ENCODE measurements at places on chromosomes 13 and 19.

DNA sequence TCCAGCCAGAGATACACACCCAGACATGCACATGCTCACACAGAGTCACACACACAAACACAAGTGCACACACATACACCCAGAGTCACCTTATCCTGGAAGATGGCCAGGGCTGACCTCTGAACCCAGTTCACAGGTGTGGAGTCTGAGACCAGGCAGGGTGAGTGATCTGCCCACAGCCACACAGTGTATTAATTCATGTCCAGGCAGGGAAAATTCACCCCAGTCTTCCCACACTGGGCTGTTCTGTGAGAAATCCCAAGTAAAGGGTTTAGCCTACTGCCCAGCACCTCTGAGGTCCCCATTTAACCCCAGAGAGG is 2.0 kb downstream of the POU2F2 start:
- DNase-seq: no peak

- DNase-seq: peak; percentile 6
Measured at GRCh38 chr19:45781214-45782161, 802 bp downstream of the DMPK start.

DNA sequence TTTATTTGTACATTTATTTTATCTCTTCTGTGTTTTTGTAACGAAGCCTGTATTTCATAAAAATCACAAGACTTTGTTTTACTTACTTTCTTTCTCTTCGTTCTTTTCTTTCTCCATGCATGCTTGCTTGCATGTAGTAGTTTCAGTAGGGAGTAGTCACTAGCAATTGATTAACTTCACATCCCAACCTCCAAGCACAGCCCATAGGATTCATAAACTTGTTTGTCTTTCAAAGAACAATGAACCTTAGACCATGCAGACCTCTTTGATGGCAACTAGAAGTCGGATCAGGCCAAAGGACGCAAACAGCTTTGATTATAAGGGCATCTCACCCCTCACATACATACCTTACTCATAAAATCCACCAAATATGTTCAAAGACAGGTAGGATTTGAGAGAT is 3.1 kb upstream of the PRR20A start:
- DNase-seq: no peak

- no peak for DNase-seq
Measured at GRCh38 chr19:15885919-15886318, 12.0 kb downstream of the CYP4F2 start.

DNA sequence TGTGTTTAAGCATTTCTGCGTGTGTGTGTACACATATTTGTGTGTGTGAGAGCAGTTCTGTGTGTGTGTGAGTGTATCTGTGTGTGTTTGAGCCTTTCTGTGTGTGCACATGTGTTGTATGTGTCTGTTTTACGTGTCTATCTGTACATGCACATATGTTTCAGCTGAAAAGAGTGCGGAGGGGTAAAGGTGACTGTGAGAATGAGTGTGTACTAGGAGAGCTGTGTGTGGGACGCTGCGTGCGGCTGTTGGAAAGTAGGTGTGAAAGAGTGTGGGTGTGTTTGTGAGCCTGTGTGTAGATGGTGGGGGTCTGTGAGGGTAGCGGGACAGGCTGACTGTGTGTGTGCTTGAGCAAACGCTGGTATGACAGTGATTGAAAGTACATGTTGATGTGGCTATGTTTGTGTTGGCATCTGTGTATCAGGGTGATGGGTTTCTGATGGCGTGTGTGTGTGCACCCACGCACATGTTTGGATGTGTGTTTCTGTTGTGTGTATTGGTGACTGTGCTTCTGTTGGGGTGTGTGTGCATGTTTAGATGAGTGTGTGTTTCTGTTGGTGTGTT is 7.5 kb upstream of the TPM4 start:
- DNase-seq: no peak

- DNase-seq: no peak
Measured at GRCh38 chr13:79190932-79191331, 215.1 kb downstream of the RBM26 start.

- DNase-seq: no peak
Measured at GRCh38 chr19:46533621-46534081, 38.0 kb upstream of the PNMA8B start.

DNA sequence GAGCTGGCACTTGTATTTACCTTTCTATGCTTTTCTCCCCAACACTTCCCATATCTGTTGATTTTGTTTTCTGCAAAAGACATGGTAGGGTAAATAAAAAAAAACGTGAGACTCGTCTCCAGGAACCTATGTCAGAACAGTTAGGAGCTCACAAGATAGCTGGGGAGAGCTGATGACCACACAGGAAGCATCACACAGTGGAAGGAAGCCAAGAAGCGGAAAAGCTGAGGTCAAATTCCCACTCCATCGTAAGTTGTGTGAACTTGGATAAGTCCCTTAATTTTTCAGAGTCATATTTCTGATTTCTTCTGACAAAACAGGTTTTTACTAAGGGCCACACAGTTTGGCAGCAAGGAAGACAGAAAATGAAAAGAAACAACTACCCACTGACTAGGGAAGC is 199.6 kb downstream of the KLF5 start:
- DNase-seq: no peak

DNA sequence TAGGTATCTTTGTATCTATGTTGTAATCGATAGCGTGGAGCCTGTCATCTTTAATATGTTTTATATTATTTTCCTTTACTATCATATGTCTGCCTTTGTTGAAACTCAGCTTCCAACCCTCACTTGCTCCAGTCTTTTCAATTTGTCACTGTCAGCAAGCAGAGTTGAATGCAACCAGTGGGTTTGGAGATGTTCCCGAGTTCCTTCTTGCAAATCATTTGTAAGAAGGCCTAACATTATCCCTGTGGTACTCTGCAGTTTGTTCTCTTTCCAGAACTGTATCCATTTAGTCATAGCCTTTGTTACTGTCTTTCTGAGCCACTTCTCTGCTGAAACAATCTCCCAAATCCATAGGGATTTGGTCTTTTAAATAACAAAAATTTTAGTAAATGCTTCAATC is 41.8 kb downstream of the RNASEH2B start:
- no peak for DNase-seq

- DNase-seq: no peak
Measured at GRCh38 chr19:58091251-58091995, 6.6 kb downstream of the ZSCAN18 start.

GRCh38 chr19:6218491-6219146 is 61.2 kb downstream of the MLLT1 start:
- peak; percentile 92 for DNase-seq

DNA sequence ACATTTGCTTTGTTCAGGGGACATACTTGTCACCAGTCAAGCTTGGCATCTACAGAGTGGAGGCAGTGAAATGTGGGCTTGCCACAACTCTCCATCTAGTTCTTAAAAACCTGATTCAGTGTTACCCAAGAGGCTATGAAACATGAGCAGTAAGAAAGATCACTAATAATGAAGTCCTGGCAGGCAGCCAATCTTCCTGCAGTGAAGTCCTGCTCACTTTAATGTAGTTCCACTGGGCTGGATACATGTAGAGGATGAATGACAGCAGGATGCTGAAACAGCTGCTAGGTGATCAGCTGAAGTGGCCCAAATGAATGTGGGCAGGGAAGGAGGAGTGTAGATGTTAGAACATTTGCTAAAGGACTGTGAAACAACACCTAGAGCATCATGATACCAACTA is 1213.1 kb downstream of the OLFM4 start:
- no peak for DNase-seq

DNA sequence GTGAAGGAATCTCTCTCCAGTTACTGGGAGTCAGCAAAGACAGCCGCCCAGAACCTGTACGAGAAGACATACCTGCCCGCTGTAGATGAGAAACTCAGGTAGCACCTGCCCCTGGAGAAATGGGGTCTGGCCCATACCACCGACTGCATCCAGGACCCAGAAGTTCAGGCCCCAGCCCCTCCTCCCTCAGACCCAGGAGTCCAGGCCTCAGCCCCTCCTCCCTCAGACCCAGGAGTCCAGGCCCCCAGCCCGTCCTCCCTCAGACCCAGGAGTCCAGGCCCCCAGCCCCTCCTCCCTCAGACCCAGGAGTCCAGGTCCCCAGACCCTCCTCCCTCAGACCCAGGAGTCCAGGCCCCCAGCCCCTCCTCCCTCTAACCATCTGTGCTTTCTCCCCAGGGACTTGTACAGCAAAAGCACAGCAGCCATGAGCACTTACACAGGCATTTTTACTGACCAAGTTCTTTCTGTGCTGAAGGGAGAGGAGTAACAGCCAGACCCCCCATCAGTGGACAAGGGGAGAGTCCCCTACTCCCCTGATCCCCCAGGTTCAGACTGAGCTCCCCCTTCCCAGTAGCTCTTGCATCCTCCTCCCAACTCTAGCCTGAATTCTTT is 3.0 kb downstream of the APOC2 start:
- no peak for DNase-seq

GRCh38 chr19:37334179-37335071 is 36.5 kb upstream of the ZNF527 start:
- peak; percentile 91 for DNase-seq

- DNase-seq: no peak
Measured at GRCh38 chr13:33730147-33730546, 87.8 kb upstream of the RFC3 start.

GRCh38 chr13:93169980-93170379 is 56.6 kb upstream of the GPC6 start:
- no peak for DNase-seq

DNA sequence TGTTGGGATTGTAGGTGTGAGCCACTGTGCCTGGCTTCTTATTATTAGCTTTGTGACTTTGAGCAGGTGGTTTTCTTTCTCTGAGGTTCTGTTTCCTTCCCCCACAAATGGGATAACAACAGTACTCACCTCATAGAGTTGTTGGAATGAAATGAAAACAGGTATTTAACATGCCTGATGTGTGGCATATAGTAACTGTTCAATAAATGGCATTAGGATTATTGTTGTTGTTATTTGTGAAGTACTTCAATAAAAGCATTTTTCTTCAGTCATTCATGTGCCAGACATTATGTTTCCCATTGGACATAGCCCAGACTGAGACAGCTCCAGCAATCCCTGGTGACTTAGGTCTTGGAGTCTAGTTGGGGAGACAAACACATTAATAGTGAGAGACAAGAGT is 1.5 kb downstream of the MEGF8 start:
- no peak for DNase-seq

GRCh38 chr13:48412881-48413351 is at the start of gene LPAR6:
Gene LPAR6, minus strand, starts transcription at chr13:48413113. Its CDS starts 690 bp downstream, at chr13:48412423.
- no peak for DNase-seq

GRCh38 chr19:50419022-50419579 is 363 bp downstream of the SPIB start:
- no peak for DNase-seq

- no peak for DNase-seq
Measured at GRCh38 chr19:34481861-34482379, 362 bp downstream of the WTIP start.

DNA sequence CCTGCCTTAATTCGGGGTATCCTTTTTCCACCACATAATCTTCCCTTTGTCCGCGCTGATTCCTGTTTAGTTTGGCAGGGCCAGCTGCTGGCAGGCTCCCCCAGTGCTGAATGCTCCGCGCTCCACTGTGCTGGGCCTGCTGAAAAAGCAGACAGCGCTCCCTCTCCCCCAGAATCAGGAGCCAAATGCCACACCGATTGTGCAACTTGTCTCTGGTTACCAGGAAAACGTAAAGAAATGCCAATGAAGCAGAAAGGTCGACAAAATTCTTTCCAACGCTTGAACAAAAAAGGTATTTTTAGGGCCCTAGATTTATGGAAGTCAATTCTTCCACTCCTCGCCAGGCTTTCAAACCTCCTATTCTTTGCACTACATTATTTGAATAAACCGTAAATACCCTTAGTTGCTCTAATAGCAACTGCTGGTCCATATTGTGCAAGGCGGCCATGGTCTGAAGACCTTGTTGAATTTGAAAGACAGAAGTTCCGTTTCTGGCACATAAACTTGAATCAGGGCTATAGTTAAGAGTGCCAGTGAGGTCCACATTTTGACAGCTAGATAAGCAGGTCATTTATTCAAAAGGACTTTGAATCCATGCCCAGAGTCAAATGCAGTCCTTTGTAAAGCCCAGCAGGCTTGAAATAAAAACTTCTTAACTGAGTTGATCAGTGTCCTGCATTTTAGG is 206.7 kb upstream of the RFC3 start:
- no peak for DNase-seq

GRCh38 chr13:99406799-99407201 is 94.5 kb upstream of the TM9SF2 start:
- no peak for DNase-seq

DNA sequence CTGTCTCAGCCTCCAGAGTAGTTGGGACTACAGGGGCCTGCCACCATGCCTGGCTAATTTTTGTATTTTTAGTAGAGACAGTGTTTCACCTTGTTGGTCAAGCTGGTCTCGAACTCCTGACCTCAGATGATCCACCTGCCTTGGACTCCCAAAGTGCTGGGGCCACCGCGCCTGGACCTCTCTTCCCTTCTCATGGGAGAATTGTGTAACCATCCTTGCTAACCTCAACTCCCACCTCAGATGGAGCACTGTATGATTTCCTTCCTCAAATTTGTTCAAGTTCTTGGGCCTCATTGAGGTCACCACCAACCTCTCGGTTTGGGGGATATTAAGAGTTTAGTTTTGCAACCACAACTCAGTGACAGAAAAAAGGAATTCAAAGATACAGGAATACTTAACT is 10.7 kb downstream of the LILRA5 start:
- DNase-seq: no peak

DNA sequence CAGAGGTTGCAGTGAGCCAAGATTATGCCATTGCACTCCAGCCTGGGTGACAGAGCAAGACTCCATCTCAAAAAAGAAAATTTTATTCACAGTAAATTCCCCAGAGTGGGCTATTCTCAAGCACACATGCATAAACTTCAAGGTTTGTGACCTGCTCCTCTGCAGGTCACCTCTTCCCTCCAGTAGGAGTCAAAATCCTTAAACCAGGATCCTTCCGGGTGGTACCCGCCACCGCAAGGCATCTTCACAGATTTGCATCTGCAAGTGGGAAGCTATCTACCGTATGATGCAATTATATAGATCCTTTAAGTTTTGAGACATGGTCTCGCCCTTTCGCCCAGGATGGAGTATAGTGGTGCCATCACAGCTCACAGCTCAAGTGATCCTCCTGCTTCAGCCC is 3.0 kb upstream of the ECH1 start:
- no peak for DNase-seq

GRCh38 chr19:29260477-29261317 is 47.7 kb upstream of the UQCRFS1 start:
- DNase-seq: peak; percentile 59

- DNase-seq: no peak
Measured at GRCh38 chr19:48539503-48540096, 12.4 kb upstream of the SULT2B1 start.

DNA sequence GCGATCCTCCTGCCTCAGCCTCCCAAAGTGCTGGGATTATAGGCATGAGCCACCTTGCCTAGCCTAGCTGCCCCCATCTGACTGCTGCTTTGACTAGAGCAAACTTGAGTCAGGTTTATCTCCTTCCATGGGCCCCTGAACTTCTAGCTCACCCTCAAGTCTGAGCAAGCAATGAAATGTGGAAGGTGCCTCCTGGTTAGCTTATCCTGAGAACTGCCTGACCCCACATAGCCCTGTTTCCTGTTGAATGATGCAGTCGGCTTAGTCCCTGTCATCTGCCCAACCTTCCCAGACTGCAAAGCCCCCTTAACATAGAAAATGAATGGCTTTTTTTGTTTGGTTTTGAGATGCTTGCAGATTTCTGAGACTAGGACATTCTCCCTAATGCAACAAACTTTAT is 8.9 kb upstream of the TMEM160 start:
- DNase-seq: peak; percentile 57

GRCh38 chr13:98478189-98479129 is 98.4 kb downstream of the STK24 start:
- DNase-seq: peak; percentile 97
